ENCODE measurements at places on chromosomes 11 and 22.

GRCh38 chr22:38753948-38754750 lies 1.6 kb downstream of the SUN2 start:
- DNase-seq = no peak

DNA sequence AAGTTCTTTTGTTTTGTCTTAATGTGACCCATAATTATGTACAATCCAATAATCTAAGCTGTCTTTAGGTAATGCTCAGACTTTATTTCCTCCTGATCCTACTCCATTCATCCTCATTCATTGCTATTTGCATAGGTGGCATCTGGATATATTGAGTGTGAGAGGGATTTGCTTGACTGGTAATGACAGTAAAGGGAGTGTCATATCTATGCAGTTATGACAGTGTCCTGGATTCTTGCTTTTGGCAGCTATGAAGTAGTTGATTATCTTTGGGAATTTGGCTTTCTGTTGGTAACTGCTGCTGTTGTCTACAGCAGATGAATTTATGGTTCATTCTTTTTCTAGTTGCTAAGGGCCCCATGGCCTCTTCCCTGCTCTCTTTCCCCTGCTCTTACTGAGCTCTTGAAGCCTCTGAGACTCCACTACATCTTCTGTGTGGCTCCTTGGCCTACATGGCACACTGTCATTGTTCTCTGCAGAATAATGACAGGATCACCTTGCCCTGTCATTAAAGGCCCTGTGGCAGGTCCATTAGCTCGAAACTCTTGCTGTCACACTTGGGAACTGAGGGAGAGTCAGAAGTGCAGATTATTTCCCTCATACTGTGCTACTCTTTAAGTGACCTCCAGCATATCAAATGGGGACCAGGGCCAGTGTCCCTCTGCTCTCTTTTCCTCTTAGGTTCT lies 20.1 kb upstream of the ACAT1 start:
- DNase-seq = no peak

GRCh38 chr11:118265954-118266353 lies 1.9 kb upstream of the MPZL2 start:
- DNase-seq = no peak

GRCh38 chr11:12083380-12083779 lies 27.0 kb upstream of the MICAL2 start:
- no peak for DNase-seq

- no peak for DNase-seq
Observed at GRCh38 chr11:122007601-122008071, 108.4 kb downstream of the BLID start.

- DNase-seq = no peak
Observed at GRCh38 chr11:130523166-130523565, 74.7 kb downstream of the ADAMTS15 start.

- DNase-seq = no peak
Observed at GRCh38 chr11:102456381-102456780, 3.8 kb upstream of the TMEM123 start.

- no peak for DNase-seq
Observed at GRCh38 chr11:43397251-43397650, 38.5 kb downstream of the TTC17 start.

DNA sequence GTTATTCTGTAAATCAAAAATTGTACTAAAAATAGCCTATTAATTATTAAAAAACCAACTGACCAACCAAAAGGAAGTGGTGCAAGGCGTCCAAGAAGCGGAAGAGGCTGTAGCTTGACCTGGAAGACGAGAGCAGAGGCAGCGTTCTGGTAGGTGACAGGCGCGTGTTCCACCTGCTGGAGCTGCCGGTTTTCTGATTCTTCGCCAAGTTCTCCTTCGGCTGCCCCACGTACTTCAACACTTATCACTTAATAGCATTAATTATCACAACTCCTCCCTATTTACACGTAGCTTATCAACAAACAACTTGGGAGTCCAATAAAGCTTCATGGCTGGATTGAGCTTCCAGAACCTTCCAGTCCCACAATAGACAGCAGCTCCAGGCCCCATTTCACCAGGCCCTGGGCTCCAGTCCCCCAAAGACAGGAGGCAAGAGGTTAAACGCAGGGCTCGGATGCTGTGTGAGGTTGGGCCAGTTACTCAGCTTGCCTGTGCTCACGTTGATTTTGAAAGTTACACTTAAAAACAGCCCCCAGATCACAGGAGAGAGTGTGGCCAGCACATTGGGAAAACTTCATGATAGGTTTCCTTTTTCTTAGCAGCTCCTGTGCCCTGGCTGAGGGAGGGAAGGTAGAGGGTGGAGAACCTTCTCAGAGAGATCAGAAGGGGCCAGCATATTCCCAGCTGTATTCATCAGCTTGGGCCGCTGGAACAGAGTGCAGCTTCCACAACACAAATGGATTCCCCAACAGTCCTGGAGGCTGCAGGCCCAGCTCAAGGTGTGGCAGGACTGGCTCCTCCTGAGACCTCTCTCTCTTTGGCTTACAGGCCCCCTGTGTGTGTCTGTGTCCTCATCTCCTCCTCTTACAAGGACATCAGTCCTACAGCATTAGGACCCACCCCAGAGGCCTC lies 54.2 kb upstream of the FGF3 start:
- no peak for DNase-seq

- no peak for DNase-seq
Observed at GRCh38 chr11:2481253-2481652, 36.4 kb downstream of the KCNQ1 start.

- DNase-seq = no peak
Observed at GRCh38 chr11:12862696-12863469, 146.2 kb upstream of the RASSF10 start.

GRCh38 chr11:60951904-60952741 lies at the start of gene SLC15A3:
TSS of gene SLC15A3 (minus strand) at chr11:60952176. CDS start at chr11:60951551, 625 bp downstream.
- DNase-seq = no peak

DNA sequence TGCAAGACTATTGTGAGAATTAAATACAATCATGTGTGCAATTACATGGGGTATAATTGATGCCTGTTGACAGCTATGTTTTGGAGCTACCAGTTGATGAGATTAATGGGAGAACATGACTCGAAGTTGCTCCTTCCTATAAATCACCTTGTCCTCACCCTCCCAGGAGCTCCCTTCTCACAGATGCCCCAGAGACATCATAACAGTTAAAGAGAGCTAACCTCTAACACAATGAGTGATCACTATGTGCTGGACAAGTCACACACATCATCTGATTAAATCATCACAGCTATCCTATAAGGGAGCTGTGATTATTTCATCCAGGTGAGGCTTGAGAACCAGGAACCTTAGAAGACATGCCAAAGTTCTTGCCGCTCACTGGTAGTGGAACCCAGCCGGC lies 394.2 kb downstream of the NTM start:
- no peak for DNase-seq

GRCh38 chr11:111376181-111376871 lies 2.7 kb downstream of the POU2AF1 start:
- DNase-seq = no peak

DNA sequence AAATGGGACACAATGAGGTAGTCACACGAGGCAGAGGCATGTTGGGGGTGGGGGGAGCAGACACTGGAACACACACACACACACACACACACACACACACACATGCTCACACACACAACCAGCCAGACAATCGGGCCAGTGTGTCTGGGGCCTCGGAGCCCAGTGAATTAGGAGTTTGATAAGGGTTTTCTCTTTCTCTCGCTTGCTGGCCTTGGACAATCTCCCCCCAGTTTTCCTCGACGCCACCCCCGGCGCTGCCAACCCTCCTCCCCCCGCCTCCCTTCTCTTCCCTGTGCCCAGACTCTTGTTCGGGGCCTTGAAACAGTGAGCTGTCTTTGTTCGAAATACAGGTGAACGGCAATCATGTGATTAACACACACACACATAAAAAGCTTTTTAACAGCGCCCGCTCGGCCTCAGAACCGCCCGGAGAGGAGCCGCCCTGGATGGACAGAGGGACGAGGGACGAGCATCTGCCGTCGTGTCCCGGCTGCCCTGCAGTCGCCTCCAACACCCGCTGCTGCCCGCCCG lies 1.5 kb upstream of the SOX10 start:
- DNase-seq = no peak

DNA sequence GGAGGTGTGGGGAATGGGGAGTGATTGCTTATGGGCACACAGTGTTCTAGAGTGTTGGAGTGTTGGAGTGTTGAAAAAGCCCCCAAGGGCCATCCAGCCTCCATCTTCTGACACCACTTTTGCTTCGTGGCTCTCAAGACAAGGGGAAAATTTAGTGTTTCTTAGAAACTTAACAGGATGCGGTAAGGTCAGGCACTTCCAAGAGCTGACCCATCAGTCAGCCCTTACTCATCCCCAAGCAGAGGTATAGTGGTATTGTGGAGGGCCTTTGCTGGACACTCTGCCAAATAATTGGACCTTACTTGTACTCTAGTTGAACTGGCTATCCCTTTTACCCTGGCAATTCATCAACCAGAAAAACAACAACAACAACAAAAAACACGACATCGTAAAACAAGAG lies 14.8 kb upstream of the ALDH3B2 start:
- no peak for DNase-seq

DNA sequence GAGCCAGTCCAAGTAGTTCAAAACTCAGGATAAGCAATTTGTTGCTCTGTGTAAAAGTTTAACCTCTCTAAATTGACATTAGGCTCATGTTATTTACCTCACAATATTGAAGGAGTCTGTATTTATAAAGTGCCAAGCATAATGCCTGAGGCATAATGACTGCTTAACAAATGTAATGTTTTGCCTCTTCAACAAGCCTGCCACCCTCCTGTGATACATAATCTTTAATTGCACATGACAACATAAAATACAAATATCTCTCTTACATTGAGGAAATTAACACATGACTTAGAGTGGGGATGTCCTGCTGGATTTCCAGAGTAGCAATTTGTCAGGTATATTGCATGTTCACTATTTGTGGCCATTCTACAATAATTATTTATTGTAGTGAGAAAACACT lies 469.2 kb upstream of the ANO5 start:
- no peak for DNase-seq

DNA sequence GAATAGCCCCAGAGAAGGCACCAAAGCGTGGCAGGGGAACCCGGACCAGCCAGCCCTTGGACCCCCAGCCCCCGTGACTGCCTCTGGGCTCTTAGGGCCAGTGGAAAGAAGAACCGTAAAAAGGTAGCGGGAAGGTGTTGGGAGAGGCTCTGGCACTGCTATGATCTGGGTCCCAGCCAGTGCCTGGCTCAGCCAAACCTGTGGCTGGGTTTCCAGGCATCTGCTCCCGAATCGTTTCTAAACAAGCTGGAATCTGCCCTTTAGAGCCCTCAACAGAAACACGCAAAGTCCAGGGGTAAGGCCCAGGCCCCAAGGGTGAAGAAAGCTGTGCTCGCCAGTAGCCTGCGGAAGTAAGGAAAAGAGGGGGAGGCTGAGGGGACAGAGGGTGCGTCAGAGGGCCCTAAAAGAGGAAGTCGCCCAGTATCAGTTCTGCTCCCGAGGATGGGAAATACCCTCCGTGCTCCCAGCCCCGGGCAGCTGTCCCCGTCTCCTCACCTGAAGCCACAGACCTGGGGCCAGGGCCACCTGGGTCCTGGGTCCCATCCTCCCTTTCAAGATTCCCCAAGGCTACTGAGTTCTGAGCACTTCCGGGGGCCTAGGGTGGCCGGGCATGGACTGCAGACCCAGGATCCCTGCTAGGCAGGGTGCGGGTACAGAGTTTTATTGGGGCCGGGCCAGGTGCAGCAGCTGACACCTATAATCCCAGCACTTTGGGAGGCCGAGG lies 24.7 kb downstream of the IL10RA start:
- DNase-seq = no peak

- DNase-seq = no peak
Observed at GRCh38 chr11:67592880-67593564, 9.4 kb downstream of the GSTP1 start.

- no peak for DNase-seq
Observed at GRCh38 chr11:15629690-15630321, 515.1 kb downstream of the INSC start.

- DNase-seq = no peak
Observed at GRCh38 chr11:114163229-114163631, 103.7 kb downstream of the ZBTB16 start.

GRCh38 chr11:9750551-9750950 lies 86.7 kb downstream of the SWAP70 start:
- DNase-seq = no peak

DNA sequence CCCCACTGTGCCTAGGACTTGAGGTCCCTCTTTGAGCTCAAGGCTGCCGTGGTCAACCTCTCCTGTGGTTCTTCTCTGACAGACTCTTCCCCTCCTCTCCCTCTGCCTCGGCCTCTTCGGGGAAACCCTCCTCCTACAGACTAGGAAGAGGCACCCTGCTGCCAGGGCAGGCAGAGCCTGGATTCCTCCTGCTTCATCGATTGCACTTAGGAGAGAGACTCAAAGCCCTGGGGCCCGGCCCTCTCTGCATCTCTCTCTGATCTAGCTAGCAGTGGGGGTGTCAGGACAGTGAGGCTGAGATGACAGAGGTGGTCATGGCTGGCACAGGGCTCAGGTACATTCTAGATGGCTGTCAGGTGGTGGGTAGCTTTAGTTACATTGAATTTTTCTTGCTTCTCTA lies 63.6 kb upstream of the EMID1 start:
- no peak for DNase-seq

- DNase-seq = no peak
Observed at GRCh38 chr22:26675687-26676268, 18.4 kb downstream of the MIAT start.

GRCh38 chr22:20583471-20583922 lies 76.1 kb downstream of the MED15 start:
- no peak for DNase-seq

- no peak for DNase-seq
Observed at GRCh38 chr11:98061858-98062257, 958.9 kb upstream of the CNTN5 start.

DNA sequence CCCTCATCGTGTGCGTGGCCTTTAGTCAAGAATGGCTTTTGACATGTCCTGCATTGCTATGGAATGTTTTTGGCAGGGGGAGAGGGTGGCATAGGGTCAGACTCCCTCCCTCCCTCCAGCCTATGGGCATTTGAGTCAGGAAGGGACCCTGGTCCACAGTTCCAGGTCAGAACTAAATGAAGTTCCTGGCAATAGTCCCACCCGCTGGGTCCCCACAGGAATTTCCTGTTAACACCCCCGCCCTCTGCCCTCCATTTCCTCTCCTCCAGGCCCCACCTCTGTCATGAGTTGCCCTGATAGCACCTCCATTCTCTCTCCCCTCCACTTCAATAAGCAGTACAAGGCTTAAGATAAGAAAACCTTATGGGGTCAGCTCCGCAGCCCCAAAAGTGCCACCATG lies 40.8 kb upstream of the LMO2 start:
- no peak for DNase-seq

DNA sequence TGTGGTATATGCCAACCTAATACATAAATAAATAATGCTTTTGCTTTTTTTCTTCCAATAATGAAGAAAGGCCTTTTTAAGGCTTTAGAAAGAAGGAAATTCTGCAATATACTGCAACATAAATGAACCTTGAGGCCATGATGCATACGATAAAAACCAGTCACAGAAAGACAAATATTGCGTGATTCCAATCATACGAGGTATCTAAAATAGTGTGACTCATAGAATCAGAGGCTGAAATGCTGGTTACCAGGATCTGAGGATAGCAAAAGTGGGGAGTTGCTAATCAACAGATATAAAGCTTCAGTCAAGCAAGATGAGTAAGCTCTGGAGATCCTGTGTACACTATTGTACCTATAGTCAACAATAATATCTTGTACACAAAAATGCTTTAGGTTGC lies 24.2 kb downstream of the MS4A6A start:
- DNase-seq = no peak
